ENCODE measurements at places on chromosomes 4 and X.

- DNase-seq: no peak
These were observed 2.7 kb downstream of the TKTL1 start for GRCh38 chrX:154298312-154298711.

GRCh38 chrX:131734621-131735020, 190.7 kb downstream of the OR13H1 start:
- DNase-seq: no peak

- DNase-seq: no peak
These were observed 370.1 kb downstream of the PPP3CA start for GRCh38 chr4:100977274-100977673.

GRCh38 chr4:176274441-176274840, 5.4 kb upstream of the ASB5 start:
- no peak for DNase-seq

GRCh38 chrX:3627594-3627993, 85.9 kb downstream of the PRKX start:
- no peak for DNase-seq

GRCh38 chrX:155900765-155901164, 19.6 kb downstream of the VAMP7 start:
- no peak for DNase-seq

GRCh38 chrX:13952581-13952980, 77.1 kb downstream of the GEMIN8 start:
- no peak for DNase-seq

GRCh38 chr4:55866290-55866907, 13.0 kb downstream of the EXOC1 start:
- DNase-seq: no peak

GRCh38 chr4:182143086-182143821, 99.9 kb upstream of the TENM3 start:
- no peak for DNase-seq

GRCh38 chr4:120897981-120898719, 24.4 kb downstream of the PRDM5 start:
- no peak for DNase-seq

DNA sequence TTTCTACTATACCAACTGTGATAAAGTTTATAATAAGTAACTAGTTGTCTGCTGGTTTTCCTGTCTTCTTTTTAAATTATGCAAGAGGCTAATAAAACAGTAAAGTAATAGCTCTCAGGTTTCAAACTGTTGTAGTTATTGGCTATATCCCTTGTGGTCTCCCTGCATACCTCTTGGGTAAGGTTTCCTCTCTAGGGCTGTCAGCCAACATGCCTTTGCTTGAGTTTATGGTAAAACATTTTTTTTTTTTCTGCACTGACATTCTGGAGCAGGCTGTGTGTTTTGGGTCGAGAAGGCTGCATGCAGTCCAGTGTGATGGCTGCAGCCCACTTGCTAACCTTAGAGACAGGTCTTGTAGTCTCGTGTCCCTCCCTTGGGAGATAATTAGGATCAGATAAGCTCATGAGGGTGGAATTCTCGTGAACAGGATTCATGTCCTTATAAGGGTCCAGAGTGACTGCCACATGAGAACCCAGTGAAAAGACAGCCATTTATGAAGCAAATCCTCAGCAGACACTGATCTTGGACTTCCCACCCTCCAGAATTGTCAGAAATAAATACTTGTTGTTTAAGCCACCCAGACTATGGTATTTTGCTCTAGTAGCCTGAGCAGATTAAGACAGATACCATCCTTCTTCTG, 831.2 kb downstream of the CCSER1 start:
- no peak for DNase-seq

DNA sequence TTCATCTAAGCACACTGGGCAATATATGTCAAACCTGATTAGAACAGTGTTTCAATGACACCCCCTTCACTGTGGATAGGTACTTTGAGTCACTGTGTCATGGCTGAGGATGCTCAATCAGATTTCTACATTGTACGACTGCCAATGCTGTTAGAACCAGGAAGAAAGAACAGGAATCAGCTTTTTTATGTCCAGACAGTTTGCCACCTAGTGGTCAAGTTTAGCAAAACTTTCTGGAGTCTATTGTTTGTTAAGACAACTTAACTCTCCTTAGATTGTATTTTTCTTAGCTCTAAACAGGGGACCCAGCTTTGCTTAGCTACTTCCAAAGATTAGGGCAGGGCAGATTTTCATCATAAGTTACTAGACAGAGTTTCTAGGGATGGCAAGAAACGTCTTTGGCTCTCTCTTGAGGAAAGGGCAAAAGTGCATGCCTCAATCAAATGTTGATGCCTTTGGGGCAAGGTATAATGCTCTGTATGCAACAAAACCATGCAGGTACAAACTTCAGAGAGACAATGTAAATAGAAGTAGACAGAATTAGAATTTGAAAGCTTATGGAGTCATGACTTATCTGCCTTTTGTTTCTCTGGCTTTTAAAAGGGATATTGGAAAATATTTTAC, 40.5 kb upstream of the BMP3 start:
- no peak for DNase-seq

- DNase-seq: no peak
These were observed 102.7 kb downstream of the UCHL1 start for GRCh38 chr4:41359422-41359775.

- no peak for DNase-seq
These were observed 29.3 kb downstream of the CRMP1 start for GRCh38 chr4:5863461-5864113.

DNA sequence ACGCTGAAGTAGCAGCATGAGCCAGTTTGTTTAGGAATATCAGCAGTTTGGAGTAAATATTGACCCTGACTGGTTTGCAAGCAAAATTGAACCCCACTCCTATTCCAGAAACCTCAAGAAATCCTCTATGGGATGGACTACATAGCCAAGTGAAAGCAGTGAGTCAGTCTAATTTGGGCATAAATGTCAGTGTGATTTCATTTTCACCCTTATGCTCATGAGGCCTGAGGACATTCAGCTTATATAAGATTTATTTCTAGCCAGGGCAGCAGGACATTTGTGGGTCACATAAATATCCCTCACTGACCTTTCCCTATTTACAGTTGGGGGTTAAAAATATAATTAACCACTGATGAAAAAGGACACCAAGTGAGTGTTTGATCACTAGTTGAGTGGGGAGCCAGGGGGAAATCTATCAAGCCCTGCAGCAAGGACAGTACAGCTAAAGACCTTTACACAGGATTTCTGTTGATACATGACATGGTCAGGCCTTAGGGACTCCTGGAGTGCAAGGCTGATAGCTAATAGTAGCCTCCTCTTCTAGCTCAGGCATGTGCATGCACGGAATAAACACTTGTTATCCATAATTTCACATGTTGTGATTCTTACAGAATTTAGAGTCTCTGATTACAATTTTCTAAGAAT, 996.9 kb upstream of the GRIA3 start:
- DNase-seq: no peak

DNA sequence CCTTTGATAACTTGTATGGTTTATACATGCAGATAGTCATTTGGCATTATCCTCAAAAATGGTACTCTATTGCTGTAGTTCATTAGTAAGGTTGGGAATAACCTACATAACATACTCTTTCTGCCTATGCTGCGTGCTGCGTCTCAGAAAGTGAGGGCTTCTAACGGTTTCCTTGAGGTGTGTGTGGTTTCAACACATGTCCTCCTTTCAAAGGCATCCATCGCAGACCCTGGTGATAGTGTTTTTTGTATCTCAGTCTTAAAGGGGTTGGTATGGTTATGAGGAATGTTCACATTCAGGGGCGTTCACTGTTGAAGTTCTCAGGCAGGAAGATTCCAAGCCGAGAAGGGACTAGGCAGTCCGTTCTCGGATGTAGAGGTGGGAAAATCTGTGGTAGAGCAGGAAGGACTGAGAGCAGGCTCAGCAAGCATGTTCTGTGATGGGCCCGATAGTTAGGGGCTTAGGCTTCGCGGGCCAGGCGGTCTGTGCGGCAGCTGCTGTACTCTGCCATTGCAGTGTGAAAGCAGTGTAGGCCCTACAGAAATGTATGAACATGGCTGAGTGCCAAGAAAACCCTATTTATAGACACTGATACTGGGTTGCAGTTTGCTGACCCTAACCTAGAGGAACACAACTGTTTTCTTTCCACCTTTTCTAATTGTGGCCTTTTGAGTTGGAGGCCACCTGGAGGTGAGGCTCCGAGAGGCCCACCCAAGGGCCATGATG, 123.2 kb downstream of the GPR143 start:
- DNase-seq: no peak

DNA sequence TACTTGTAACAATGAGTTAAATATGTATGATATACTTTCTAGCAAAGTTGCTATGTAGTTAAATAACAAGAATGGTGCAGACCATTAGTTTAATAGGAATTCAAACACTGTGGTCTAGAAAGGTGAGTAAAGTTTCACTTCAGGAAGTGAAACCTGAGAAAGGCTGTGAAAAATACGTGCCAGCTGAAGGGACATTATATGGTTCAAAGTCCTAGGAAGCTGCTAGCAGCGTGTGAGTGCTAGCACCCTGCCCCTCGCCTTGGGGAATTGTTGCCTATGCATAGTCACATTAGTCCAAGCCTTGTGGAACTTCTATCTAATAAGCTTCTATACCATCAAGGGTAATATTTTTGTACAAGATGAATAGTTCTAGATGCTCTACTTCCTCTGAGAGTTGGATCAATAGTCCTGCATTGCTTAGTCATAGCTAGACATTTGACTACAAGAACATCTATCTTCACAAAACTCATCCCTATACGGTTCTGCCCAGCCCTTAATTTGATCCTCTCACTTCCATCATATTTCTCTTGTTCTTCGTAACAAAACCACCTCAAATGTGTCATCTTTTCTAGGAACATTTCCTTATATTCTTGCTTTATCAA, 45.8 kb upstream of the ARSJ start:
- DNase-seq: no peak

GRCh38 chr4:54525602-54526001, 132.2 kb upstream of the KIT start:
- no peak for DNase-seq

GRCh38 chr4:54498661-54499111, 159.1 kb upstream of the KIT start:
- no peak for DNase-seq

GRCh38 chrX:54484666-54485065, 11.4 kb downstream of the FGD1 start:
- peak; percentile 1 for DNase-seq

DNA sequence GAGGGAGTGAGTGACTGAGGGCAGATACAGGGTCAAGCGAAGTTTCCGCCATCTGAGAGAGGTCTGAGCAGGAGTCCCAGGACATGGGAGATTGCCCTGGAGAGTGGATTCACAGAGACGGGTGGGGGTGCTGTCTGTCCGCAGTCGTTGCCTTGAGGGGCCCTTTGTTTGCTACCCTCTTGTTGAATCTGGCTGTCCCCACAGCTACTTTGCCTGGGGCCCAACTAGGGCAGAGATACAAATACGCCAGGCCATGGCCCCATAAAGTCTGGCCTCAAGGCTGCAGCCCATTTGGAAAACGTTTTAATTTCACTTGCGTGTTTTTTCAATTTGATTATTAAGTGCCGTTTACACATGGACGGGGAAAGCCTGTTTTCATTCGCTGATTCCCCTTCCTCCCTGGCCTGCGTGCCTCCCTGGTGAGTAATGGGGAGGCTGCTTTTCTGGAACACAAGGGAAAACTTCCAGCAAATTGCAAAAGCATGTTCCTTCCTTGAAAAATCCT, 134.4 kb downstream of the SMIM20 start:
- no peak for DNase-seq

DNA sequence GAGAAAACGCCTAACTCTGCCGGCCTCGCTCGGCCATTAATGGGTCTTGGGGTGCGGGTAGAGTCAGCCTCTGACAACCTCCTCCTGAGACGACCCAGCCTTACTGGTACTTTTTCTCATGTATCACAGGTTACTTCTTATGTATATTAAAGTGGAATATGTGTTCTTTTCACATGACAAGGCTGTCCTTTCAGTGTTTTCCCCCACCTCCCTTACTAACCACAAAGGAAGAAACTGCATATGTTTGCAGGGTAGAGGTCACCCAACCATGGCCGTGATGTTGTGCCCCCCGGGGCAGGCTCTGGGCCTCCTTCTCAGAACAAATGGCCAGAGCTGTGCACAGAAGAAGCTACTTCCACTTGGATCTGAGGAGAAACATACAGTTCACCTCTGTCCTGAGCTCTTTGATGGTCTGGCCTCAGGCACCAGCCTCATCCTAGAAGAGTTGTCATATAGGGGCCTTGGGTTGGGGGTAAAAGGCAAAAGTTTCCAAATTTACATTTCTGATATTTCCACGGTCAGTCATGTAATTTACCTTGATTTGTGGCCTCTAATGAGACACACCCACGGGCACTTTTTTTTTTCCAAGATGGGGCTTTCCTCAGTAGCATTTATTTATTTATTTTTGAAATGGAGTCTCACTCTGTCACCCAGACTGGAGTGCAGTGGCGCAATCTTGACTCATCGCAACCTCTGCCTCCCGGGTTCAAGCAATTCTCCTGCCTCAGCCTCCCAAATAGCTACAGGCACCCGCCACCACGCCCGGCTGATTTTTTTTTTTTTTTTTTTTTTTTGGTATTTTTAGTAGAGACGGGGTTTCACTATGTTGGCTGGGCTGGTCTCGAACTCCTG, 1.9 kb downstream of the SOWAHD start:
- no peak for DNase-seq

GRCh38 chr4:21507439-21507838, 441.1 kb downstream of the KCNIP4 start:
- DNase-seq: no peak

DNA sequence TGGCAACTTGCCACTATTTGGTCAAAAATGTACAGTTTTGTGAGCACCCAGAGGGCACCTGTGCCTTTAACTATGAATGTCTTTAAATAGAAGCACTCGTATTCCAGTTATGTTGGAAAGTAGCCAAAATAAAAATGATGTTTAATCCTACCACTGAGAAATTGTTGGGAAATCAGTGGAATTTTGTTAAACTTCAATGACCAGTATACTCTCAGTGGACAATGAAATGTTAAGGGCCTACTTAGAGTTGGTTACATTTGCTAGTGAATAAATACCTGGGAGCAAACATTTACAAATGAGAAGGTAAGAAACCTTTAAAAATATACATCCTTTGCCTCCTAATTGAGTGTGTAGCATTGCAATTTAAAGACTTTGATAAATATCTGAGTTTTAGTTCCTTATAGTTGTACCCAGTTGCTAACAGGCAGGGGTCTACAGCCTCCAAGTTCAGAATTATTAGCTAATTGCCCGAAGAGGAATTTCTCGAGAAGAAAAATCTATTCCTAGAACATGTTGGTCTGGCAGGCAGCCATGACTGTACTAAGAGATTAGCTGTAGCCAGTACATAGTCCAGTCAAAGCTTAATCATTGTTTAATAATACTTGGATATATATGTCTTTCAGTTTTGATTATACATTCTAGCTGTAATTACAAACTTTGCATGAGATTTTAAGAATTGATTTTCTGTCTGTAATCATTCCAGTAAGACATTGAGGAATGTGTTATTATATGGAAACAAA, 93.2 kb downstream of the IL1RAPL2 start:
- no peak for DNase-seq

GRCh38 chrX:22541926-22542325, 269.2 kb downstream of the CBLL2 start:
- DNase-seq: no peak

- DNase-seq: no peak
These were observed 300.2 kb downstream of the USP46 start for GRCh38 chr4:52358883-52359321.

GRCh38 chr4:84547211-84547610, 35.7 kb upstream of the CDS1 start:
- DNase-seq: no peak

- DNase-seq: no peak
These were observed 13.8 kb downstream of the USP46 start for GRCh38 chr4:52645300-52645699.

- DNase-seq: no peak
These were observed 67.0 kb downstream of the GPC3 start for GRCh38 chrX:133918361-133918771.
